ENCODE measurements at places on chromosomes 4 and X.

- DNase-seq: no peak
Observed at GRCh38 chr4:40594261-40595178, 35.1 kb downstream of the RBM47 start.

DNA sequence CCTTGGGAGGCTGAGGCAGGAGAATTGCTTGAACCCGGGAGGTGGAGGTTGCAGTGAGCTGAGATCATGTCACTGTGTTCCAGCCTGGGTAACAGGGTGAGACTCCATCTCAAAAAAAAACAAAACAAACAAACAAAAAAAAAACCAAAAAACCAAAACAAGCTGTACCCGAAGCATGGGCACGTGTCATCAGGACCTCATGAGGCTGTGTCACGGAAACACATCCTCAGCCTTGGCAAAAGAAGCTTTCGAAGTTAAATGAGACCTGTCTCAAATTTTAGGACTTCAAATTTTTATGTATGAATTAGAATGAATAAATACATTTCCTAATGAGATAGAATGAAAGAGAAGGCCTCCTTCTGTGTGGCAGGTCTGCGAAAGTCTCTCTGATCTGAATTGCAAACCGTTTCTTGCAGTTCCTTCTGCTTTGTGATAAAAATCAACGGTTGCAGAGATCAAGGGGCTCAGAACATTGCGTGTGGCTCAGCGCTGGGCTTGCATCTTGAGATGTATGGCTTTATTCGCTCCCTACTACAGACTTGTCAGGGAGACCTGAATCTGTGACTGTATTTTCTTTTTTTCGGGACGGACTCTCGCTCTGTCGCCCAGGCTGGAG, 19.5 kb upstream of the CRLF2 start:
- no peak for DNase-seq

GRCh38 chr4:92060333-92060732, 243.4 kb upstream of the GRID2 start:
- no peak for DNase-seq

DNA sequence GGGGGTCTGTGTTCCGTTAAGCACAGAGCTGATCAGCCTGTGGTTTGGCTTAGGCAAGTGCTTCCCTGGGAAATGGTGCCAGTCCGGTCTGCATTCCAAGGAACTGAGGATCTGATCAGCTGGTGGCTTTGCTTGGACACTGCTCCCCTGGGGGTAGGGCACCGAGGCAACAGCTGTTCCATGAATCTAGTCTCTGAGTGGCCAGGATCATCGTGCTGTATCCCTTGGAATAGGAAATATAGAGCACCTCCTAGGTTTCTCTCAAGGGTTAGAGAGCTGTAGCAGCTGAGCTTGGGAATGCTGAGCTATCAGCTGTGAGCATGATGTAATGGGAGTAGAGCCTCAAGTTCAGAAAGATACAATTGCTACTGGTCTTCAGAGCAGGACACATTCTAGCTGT, 863.9 kb downstream of the RAPGEF2 start:
- no peak for DNase-seq

DNA sequence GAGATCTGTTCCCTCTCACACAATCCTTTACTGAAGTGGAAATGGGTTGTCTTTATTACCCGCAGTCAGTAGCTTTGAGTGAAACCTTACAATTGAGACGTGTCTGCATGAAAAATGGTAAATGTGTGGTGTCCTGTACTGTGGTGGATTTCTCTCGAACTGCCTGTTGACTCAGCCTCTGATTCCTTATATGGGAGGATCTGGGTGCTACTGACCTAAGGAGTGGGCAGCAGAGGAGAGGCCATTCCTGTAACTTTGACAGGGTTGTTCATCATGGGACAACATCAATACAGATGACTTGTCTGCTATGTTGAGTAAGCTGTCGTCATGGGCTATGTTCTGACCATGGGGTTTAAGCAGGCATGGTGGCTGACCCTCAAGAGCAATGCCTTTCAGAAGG, 159.6 kb upstream of the WDR1 start:
- DNase-seq: no peak

DNA sequence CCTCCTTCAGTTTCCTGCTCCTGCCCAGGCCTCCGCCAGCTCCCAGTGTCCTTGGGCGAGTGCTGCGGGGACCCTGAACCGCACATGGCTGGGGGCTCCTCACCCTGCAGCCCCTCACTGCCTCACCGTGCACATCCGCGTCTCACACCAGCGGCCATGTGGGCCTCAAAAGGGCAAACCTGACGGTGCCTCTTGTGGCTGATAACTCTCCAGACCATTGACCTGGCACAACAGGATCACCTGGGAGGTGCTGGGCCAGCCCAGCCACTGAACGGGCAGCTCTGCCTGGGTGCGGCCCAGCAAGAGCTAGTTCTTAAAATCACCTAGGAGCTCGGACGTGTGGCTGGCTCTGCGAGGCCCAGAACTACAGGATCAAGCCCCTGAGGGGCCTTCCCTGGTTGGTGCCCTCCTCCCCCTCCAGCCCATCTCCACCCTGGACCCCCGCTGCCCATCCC, 4.1 kb upstream of the S100P start:
- DNase-seq: no peak
